Immature natural killer cell (primary cell): ENCODE measurements at places on chromosomes 1 and 21.

DNA sequence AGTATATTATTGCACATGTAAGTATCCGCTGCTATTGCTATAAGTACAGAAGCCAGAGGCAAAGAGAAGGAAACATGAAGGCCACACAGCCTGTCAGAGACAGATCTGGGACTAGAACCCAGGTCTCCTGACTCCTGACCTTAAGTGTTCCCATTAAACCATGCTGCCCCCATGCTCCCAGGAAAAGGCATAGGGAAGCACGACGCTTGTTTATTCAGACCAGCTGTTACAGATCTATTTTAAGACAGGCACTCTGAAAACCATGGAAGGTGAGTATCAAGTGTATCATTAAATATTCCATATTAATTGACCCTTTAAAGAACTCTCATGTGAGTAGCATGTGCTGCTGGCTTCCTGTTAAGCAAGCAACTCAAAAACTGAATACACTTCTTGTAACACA is 11.4 kb downstream of the VAV3 start:
- DNase-seq: no peak

GRCh38 chr1:157104598-157105293 is 5.1 kb upstream of the ETV3L start:
- no peak for DNase-seq

DNA sequence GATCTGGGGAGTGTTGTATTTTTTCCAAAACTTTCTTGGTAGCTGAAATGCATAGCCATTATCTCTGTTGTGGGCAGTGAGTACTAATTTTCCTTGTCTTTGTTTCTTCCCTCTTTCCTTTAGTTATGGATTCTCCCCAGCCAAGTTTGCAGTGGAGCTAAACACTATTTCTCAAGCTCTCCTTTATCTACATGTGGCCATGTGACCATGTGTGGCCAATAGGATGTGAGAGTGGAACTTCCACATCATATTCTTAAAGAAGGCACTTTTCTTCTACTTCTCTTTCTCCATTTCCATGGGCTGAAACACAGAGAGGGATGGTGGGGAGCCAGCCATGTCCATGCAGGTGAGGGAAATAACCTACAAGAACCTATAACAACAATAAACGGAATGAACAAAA is 230.8 kb downstream of the CTH start:
- no peak for DNase-seq

DNA sequence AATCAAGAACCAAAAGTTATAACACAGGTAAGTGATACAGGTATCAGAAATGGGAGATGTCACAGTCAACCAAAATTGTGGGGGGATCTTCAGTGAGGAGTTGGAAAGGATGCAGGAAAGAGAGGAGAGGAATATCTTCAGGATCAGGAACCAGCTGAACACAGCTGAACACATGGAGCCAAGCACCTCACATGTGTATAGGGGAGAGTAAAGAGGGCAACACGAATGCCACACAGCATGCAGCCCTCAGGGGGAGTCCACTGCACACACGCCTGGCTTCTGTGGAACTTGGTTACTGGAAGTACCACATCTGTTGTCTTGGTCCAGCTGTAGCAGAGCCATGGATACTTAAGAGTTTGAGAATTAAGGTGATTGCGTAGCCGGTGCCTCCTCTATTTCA is 218.8 kb downstream of the RGS7 start:
- DNase-seq: no peak

DNA sequence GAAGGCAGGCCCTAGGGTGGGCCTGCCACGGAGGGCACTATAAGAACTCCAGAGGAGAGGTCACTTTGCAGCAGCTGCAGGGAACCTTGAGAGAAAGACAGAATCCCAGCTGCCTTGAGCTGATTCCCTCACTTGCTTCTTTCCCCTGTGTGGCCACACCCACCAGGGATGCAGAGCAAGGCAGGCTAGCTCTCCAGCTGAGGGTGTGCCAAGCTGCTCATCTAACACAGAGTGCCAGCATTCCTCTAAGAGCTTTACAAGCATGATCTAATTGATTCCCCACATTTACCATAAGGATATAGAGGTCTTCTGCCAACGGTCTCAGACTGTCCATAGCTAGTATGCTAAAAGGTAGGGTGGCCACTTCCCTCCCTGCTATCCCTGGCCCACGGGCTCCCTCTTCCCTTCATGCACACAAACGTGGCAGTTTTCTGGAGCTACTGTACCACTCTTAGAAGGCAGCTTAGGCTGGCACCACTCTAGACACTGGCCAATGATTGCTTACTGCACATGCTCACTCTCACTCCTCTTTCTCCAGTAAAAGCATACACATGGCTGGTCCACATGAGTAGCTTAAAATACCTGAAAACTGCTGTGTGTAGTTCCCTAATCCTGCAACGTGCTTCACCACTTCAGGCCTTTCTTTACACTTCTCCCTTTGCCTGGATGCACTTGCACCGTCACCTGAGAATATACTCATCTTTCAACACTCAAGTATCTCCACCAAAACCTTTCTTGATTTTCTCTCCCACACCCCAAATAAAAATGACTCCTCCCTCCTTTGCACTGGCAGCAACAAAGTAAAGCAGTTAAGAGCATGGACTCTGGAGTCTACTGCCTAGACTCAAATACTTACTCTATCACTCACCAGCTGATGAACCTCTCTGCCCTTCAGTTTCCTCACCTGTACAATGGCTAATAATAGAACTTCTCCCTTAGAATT is 57.7 kb downstream of the DMAP1 start:
- no peak for DNase-seq

- no peak for DNase-seq
Observed at GRCh38 chr1:17979815-17980214, 127.8 kb upstream of the IGSF21 start.
